ENCODE measurements at places on chromosomes 16 and 17. TPM values are rescaled to one million over a fixed set of nuclear protein-coding genes. Genes with fewer than 3 reads are reported as not detected.

The DBNDD1 gene
- 1.1 TPM for total RNA-seq

The CDH16 gene
- total RNA-seq = not detected

The NPW gene
- 4.6 TPM for total RNA-seq

- no peak for DNase-seq
Observed at GRCh38 chr17:31677681-31678080, 181.4 kb downstream of the COPRS start.

- DNase-seq = no peak
Observed at GRCh38 chr17:31627960-31628359, 231.1 kb downstream of the COPRS start.

DNA sequence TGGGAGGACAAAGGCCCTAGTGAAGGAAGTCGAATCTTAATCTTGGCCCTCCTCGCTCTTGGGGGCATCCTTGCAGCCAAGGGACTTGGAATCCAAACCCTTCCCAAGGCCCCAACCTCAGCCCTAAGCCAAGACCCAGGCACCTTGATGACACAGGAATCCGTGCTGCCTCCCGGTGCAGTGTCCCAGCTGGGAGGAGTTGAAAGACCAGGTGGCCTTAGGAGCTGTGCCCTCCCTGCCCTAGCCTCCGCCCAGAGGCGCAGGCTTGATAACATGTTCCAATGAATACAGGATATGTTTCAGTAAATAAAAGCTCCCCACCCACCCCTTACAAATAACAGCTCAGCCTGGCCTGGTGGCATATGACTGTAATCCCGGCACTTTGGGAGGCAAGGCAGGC lies at the start of gene CHST5:
Gene CHST5 (minus strand): TSS at position 208 of the 400 bp plus-strand sequence. CDS start 5,724 bp downstream, outside the sequence.
- no peak for DNase-seq

GRCh38 chr16:85978291-85978775 lies 79.4 kb downstream of the IRF8 start:
- no peak for DNase-seq

DNA sequence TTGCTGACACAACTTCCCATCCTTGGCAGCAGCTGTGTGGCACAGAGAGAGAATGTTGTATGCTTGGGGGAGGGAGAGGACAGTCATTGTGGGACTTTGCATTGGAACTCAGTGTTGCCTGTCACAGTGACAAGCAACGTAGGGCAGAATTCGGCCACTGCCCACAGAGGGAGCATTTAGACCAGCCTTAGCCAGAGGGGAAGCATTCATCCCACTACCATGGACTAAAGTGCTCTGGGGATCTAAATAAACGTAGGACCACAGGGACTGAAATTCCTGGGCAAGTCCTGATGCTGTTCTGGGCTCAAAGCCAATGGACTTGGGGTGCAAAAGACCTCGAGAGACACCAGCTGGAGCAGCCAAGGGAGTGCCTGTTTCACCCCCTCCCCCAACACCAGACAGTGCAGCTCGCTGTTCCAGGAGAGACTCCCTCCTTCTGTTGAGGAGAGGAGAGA lies 44.9 kb downstream of the ABCA8 start:
- no peak for DNase-seq

- no peak for DNase-seq
Observed at GRCh38 chr16:82728901-82729300, 102.1 kb downstream of the CDH13 start.

DNA sequence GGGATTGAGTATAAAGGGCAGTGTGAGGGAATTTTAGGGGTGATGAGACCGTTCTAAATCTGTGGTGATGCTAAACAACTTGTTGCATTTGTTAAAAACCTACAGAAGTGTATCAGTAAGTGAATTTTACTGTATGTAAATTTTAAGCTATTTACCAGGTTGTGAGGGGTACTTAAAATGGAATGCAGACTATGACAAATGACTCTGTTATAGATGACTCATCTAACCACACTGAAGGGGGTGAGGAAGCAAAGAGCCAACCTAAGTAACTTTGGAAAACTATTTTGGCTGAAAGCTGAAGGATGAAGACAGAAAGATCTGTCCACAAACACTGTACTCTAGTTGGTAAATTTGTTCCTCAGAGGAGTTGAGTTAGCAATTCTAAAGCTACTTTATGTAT lies 5.3 kb upstream of the MKS1 start:
- no peak for DNase-seq

- no peak for DNase-seq
Observed at GRCh38 chr17:37700881-37701280, 44.0 kb downstream of the HNF1B start.

- DNase-seq = no peak
Observed at GRCh38 chr17:60151355-60151754, 1.6 kb downstream of the CA4 start.

DNA sequence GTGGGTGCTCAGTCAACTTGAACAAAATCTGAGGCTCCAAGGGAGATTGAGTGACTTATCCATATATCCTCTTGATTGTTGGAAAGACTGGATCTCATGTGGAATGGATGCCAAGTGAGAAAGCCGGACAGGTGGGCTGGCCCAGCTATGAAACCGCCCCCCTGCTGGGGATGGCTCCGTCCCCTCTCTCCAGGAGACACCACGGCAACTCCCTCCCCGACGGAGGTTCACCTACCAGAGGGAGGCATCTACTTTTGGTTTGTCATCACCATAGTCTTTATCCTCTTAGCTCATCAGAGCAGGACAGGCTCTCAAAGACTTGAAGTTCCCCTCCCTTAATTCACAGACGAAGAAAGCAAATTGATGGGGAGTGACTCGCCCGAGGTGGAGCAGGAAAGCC lies 1.8 kb upstream of the ALG1 start:
- no peak for DNase-seq
